ENCODE measurements at places on chromosomes 4 and X.
A peak's percentile ranks its signal among the peaks of the same experiment; 100 is the strongest.

DNA sequence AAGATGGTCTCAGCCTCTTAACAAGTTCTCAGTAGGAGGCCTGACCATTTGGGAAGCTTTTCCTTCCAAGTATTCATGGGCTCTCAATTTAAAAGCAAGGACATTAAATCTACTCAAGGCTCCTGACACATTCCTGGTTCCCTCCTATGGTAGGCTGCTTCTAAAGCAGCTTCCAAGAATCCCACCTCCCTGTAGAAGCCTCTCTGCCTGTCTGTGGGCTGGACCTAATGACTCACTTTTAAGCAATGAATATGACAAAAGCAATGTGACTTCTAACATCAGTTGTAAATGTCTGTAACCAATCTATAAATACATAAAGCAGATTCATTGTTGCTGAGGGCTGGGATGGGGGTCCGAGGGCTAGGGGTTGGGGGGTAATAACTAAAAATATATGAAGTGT, 99.5 kb upstream of the FAM9B start:
- no peak for DNase-seq

GRCh38 chrX:16807976-16808542, 21.8 kb downstream of the TXLNG start:
- peak; percentile 45 for DNase-seq

- DNase-seq = no peak
These were observed 88.9 kb upstream of the FAT4 start for GRCh38 chr4:125225806-125226205.

DNA sequence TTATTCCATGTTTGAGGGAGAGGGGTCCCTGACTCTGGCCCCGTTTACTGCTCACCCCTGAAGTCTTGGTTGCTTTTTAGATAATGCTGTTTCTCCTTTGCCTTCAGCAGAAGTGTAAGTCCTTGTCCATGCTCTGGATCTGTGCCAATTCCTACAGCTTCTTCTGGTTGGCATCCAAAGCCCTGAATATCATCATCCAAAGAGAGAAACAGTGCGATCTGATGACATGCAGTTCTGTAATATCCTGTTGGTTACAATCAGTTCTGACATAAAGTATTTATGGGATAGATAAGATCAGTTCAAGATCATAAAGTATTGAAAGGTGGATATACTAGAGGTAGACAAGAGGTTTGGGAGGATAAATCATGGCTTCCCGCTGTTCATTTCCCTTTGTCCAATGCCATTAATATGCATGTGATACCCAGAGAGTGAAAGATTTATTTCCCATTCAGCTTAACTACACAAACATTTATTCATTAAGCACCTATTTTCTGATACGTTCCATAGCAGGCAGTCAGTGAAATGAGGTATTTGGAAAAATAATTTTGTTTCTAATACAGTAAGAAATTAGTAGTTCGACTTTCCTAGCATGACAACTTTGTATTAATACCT, 53.2 kb upstream of the TMEM150C start:
- no peak for DNase-seq

DNA sequence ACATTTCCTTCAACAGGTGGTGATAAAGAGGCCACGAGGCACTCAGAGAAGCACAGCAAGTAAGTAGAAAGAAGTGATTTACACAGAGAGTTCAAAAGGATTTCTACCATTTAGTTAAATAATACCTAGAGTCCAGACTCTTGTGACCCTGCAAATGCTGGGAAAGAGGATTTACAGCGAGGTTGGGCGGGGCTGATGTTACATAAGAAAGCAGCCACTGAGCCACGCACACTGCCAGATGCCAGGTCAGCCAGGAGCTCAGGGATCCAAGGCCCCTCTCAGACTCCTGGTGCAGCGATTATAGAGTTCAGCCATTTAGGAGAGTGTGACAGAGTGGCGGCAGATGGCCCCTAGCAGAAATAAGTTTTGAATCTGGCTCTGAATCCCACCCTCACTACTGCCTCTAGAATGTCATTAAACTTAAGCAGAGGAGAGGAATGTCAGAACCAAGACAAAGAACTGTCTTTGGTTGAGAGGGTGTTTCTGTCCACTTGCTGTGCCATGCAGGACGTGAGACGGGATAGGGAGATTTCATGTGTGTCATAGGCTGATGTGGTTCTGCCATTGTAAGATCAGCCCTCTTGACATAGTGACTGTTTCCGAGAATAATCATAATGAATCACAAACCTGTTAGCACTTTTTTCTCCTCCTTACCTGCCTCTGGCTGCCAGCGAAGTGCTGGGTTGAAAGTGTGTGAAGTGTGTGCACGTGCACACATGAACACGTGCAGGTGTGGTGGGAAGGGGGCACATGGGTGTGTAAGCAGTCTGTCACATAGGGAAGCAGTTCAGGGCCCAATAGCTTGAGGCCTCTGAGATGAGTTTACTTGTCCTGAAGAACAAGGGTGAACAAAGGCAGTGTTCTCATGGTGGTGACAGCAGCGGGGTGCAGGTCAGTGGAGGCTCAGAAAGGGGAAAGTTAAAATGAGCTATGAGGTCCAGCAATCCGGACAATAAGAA, 50.1 kb downstream of the MFAP3L start:
- DNase-seq = no peak

- peak; percentile 47 for DNase-seq
These were observed 963 bp upstream of the USO1 start for GRCh38 chr4:75723163-75724065.

GRCh38 chr4:127463883-127464282, 168.9 kb upstream of the INTU start:
- DNase-seq = no peak

GRCh38 chrX:131394384-131394783, 105.3 kb upstream of the IGSF1 start:
- DNase-seq = no peak

DNA sequence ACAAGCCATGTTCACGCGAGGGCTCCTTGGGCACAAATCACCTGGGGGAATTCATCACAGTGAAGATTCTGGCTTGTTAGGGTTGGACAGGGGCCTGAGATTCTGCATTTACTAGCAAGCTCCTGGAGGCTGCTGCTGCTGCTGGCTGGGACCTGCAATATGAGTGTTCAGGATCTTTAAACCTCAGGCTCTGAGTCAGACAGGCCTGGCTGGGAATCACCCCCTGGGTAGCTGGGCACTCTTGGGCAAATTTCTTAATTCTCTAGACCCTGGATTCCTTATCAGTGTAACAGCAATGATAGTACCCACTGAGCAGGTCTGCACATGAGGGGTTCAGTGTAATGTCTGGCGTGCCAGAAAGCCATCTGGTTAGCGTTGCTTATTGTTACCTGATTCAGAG, 101.5 kb downstream of the DHX15 start:
- DNase-seq = no peak

DNA sequence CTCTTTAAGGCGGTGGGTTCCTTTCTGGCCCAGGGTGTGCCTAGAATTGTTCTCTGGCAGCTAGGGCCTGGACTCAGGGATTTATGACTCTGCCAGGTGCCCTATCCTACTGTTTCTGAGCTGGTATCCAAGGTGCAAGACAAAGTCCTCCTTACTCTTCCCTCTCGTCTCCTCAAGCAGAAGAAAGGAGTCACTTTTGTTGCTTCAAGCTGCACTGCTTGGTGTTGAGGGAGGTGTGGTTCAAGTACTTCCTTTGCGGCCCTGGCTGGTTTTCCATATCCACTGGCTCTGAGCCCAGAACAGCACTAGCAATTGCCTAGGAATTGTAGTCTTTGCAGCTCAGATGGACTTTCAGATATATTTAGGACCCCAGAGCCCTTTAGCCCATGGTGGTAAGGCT, 39.3 kb downstream of the RTL3 start:
- no peak for DNase-seq

- DNase-seq = no peak
These were observed 204.8 kb upstream of the NUDT6 start for GRCh38 chr4:123127218-123127617.

- DNase-seq = no peak
These were observed 355.0 kb downstream of the PPP1R2C start for GRCh38 chrX:42422961-42423360.

GRCh38 chr4:76301775-76302162, 4.8 kb upstream of the STBD1 start:
- DNase-seq = no peak

DNA sequence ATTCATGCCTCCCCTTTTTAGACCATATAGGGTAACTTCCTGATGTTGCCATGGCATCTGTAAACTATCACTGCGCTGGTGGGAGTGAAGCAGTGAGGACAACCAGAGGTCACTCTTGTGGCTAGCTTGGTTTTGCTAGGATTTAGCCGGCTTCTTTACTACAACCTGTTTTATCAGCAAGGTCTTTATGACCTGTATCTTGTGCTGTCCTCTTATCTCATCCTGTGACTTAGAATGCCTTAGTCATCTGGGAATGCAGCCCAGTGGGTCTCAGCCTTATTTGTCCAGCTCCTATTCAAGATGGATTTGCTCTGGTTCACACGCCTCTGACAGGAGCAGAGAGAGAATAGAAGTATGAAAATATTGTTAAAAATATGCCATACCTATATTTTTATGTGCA, 355.7 kb downstream of the ADGRL3 start:
- DNase-seq = no peak

GRCh38 chr4:65580551-65580950, 89.7 kb downstream of the EPHA5 start:
- no peak for DNase-seq

DNA sequence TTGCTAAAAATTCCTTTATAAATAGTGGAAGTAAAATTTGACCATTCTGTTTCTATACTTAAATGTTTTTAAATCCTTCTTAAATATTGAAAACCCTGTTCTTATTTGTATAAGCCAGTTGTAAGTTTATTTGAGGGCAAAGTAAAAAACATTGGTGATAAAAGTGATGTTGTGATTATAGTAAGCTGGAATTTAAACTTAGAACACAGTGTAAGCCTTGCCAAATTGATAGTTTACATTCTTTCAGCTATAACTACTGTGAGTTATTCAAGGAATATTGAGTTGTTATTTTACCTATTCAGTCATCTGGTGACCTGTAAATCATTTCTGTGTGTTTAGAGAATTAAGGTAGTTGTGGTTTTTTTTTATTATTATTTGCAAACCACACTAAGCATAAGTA, 9.6 kb downstream of the YY2 start:
- DNase-seq = no peak

- peak; percentile 27 for DNase-seq
These were observed 1222.9 kb upstream of the PRKX start for GRCh38 chrX:4936315-4936714.

DNA sequence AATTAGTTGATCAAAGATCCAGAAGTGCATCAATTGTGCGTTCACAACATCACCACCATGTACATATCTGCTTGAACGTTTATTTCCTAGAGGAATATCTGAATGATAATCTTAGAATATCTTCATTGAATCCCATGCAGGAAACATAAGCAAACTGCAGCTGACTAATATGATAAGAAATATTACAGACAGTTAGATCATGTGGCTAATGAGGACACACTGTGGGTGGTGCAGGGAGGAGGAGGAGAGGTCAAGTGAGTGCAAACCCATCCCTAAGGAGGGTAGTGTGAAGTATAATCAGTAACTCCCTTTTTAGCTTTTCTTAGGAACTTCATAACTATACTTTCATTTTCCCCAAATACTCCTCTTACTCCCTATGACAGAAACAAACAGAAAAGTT, 58.3 kb upstream of the HPGD start:
- DNase-seq = no peak

DNA sequence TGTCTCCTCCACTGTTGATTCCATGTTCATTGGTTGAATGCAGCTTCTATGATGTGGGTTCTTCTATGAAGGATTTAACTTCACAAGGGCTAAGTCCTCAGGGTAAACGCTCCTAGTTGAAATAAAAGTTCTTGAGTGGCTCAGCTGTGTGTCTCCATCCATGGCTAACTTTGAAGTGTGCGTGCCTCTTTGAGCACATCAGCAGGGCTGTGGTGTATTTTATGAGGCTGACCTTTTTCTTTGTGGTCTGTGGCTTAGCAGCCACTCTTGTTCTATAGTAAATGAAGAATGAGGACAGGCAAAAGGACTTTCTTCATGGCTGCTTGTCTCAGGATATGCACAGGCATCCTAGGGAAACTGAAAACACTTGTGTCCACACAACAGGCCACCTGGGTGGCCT, 88.5 kb downstream of the KIT start:
- no peak for DNase-seq

- no peak for DNase-seq
These were observed 2.9 kb upstream of the PPP4R3C start for GRCh38 chrX:27466051-27466450.

GRCh38 chr4:75135068-75135825, 202.3 kb downstream of the PARM1 start:
- DNase-seq = no peak

- DNase-seq = no peak
These were observed 1.7 kb downstream of the PLAC8 start for GRCh38 chr4:83112678-83113428.

DNA sequence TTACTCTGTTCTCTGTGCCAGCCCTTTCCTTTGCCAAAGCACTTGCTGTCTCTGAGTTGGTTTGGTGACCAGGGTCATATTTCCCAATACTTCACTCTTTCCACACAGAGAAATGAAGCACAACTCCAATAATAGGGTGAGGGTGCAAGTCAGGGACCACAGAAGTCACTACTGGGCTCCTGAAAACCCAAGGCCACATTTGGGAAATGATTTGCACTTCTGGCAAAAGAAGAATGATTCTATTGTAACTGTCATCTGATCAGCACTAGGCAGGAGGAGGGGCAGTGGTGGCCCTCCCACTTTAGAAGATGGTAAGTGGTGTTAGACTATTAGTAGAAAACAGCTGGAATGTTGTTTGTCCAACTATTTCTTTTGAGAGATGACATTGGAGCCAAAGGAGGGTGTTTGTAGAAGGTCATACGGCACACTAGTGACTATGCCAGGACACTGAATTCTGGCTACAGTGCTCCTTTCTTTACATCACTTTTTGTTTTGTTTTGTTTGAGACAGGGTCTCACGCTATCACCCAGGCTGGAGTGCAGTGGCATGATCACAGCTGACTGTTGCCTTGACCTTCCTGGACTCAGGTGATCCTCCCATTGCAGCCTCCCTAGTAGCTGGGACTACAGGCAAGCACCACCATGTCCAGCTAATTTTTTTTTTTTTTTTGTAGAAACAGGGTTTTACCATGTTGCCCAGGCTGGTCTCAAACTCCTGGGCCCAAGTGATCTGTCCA, 10.8 kb upstream of the HADH start:
- DNase-seq = no peak

DNA sequence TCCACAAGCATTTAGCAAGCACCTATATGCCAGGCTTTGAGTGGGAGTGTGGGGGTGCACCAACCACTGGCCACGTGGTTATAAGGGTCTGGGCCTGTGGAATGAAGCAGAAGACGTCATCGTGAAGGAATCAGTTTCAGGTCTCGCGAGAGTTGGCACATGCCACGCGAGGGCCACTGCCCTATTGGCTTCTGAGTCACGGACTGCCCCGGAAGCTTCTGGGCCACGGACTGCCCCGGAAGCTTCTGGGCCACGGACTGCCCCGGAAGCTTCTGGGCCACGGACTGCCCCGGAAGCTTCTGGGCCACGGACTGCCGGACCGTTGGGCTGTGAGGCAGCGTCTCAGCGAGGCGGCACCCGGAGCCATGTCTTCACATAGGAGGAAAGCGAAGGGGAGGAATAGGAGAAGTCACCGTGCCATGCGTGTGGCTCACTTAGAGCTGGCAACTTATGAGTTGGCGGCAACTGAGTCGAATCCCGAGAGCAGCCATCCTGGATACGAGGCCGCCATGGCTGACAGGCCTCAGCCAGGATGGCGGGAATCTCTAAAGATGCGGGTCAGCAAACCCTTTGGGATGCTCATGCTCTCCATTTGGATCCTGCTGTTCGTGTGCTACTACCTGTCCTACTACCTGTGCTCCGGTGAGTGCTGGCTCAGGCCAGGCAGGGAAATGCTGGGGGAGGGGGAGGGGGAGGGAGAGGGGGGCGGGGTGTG, at the start of gene FMR1NB:
Gene FMR1NB, plus strand, starts transcription at position 300 of the 715 bp plus-strand sequence. Its CDS starts 66 bp downstream, at position 366.
- no peak for DNase-seq

GRCh38 chr4:1381181-1381621, 25.0 kb downstream of the NKX1-1 start:
- DNase-seq = no peak

GRCh38 chr4:138052806-138053632, 189.1 kb downstream of the SLC7A11 start:
- DNase-seq = no peak

All from CD14-positive monocyte (primary cell).